ENCODE measurements at places on chromosomes 2 and 18.

DNA sequence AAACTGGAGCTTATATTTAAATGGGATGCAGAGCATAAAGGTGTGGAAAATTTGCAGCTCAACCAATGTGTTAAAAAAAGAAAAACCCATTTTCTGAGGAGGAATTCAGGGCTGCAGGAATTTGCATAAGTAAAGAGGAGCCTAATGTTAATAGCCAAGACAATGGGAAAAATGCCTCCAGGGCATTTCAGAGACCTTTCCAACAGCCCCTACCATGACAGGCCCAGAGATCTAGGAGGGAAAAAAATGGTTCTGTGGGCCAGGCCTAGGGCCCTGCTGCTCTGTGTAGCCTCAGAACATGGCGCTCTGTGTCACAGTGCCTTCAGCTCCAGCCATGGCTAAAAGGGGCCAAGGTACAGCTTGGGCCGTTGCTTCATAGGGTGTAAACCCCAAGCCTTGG, 719.7 kb upstream of the ACVR2A start:
- no peak for DNase-seq

DNA sequence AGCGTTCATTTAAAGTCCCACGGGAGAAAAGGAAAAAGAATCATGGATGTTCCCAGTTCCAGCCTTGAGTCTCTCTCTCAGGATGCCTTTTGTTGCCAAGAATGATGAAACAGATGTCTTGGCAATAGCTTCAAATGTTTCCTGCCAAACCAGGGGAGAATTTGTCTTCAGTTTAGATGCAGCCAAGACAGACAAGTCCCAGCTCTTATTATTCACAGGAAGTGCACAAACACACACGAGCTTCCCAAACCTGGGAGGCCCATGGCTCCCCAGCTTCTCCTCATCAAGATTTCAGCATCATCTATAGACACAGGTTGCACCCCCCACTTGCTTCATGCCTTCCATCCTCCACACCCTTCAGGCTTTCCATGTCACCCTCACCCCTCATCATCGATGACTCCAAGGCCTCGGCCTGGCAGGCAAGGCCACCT, 45.9 kb downstream of the HS1BP3 start:
- DNase-seq, result no peak

- no peak for DNase-seq
Observed at GRCh38 chr2:240857039-240858008, 11.3 kb upstream of the AGXT start.

GRCh38 chr2:8132351-8132831, 549.5 kb upstream of the ID2 start:
- peak; percentile 69 for DNase-seq

- DNase-seq, result no peak
Observed at GRCh38 chr2:39124746-39125057, 3.9 kb upstream of the SOS1 start.

DNA sequence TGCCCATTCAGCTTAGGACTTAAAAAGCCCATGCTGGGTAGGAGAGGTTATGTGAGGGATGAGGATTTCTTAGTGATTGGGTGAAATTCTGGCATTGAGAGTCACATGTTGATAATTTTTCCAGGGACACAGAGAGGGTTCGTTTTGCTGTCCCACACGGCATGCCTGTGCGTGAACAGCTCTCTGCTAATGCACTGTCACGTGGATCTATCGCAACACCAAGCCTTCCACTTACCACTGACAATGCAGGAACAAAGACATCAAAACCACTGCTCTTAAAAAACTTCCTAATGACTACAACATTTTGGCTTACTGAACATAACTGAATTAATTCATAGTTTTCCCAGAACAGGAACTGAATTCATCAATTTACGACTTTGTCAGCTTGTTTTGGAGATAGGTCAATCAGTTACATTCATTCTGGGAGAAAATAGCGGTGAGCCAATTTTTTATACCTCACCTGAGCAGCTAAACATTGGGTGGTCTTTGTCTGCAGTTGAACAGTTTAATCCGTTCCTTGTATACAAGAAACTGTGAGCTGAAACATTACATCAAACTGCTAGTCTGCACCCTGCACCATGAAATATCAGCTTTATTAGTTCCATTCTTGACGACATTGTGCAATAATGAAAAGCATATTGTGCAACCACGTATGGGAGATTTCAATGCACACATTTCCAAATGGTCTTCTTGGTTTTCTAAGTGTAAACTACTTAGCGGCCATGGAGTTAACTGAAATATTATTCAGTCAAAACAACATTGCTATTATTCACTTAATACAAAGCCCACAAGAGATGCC, 127.1 kb downstream of the LPIN1 start:
- DNase-seq, result no peak

DNA sequence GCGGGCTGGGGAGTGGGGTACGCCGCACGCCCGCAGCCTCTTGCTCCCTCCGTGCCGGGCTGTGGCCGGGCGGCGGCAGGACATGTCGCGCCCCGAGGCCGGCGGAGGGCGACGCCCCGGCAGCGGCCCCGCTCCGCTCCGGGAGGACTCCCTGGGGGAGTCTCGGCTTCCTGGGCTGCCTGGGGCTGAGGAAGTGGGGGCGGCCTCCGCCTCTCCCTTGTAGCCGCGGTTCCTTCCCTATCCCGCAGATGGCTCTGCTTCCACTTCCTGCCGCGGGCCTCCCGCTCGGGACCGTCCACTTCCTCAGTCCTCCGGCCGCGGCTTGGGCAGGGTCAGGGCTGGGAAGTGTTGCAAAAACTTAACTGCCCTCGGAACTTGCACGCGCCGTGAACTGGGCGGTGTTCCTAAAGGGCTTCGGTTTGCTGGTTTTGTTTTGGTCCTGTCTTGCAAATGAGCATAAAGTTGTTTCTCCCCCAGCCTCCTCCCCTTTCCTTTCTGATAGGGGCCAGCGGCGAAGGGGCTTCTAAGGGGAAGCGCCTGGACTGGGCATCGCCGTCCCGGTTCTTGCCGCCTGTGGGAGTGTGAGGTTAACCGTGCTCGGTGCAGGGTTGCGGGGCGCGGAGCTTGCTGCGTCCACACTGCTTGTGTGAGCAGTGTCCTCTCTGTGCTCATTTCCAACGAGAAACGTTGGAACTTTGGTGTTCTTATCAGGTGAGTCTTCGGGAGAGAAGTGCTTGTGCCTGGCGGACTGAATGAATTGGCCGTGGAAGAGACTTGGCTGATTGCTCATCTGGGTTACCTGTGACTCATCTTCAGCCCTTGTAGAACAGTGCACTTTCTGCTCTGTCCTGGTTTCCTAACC, 600 bp downstream of the RALB start:
- DNase-seq, result peak; percentile 64
